ENCODE measurements at places on chromosomes 5 and 9.

GRCh38 chr5:4022056-4022670 lies 426.5 kb downstream of the IRX1 start:
- peaks cover 4% of the 10 kb centered on the region for H3K4me1 ChIP-seq
- no peak overlapping the region for H3K4me3 ChIP-seq
- no peaks in the 10 kb centered on the region for H3K27me3 ChIP-seq
- DNase-seq, result no peak

DNA sequence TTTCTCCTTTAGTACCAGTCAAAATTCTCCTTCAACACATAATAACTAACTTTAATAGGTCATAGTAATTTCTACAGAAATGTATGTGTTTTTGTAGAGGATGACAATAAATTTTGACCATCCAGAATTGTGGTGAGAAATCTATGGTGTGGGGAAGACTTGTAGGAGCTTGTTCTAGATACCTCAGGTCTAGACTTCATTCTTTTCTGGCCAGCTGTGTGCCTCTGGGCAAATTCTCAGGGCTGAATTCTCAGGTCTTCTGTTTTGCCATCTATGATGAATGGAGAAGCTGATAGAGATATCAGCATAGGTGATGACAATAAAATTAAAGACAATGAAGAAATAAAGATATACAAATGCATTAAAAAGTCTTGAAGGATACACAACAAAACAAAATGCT lies 298.6 kb upstream of the MEF2C start:
- H3K27me3 ChIP-seq, result no peaks in the 10 kb centered on the region
- H3K4me1 ChIP-seq, result no peaks in the 10 kb centered on the region
- H3K27ac ChIP-seq, result no peak overlapping the region
- no peak overlapping the region for H3K4me3 ChIP-seq

DNA sequence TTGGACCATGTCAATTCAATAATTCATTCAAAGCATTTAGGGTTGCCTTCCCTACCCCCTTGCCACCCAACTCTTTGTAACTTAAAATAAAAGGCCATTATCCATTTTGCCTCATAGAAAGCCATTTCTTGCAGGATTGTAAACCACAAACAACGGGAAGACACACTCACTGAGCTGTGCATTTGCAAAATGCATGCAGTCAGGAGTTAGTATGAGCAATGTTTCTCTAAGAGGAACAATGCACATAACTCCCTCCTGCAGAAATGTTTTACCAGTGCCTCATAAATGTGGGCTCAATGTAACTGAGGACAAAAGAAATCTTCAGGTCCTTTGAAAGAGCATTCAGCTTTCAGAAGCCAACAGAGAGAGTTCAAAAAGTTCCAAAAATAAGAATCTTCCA lies 98.5 kb upstream of the ABCA1 start:
- no peak overlapping the region for H3K4me3 ChIP-seq
- no peaks in the 10 kb centered on the region for H3K4me1 ChIP-seq
- H3K27ac ChIP-seq, result no peak overlapping the region
- no peaks in the 10 kb centered on the region for H3K27me3 ChIP-seq
- H3K36me3 ChIP-seq, result no peaks in the 10 kb centered on the region

DNA sequence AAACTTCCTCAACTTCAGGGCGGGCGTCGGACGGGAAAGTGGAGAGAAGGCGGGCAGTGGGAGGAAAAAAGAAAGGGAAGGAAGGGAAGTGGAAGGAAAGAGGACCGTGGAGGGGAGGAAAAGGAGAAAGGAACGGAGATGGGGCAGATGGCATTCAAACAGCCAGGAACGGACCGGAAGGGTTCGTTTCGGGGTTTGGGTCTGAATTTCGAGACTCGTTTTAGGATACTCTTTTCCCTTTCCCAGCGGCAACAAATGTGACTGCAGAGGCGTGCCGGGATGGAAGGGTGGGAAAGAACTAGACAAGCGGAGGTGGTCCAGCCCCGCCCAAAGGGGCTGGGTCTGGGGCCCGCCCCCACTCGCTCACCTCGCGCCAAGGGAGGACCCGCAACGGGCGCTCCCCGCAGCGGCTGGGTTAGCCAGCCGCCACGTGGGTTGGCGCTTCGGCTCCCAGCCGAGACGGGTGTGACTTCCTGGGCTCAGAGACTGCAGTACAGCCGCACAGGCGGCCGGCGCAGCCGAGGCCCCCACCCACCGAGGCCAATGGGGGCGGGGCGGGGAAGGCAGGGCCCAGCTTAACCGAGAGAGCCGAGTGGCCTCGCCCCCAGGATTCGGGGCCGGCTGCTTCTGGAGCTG lies 2.7 kb downstream of the VCAN start:
- H3K4me1 ChIP-seq, result peaks cover 15% of the 10 kb centered on the region
- peaks cover 65% of the 10 kb centered on the region for H3K27me3 ChIP-seq
- H3K4me3 ChIP-seq, result peak overlapping the region; percentile 86
- H3K27ac ChIP-seq, result peak overlapping the region; percentile 38
- DNase-seq, result no peak

GRCh38 chr5:150599917-150600511 lies 40.4 kb upstream of the SYNPO start:
- no peaks in the 10 kb centered on the region for H3K4me1 ChIP-seq
- no peaks in the 10 kb centered on the region for H3K36me3 ChIP-seq

DNA sequence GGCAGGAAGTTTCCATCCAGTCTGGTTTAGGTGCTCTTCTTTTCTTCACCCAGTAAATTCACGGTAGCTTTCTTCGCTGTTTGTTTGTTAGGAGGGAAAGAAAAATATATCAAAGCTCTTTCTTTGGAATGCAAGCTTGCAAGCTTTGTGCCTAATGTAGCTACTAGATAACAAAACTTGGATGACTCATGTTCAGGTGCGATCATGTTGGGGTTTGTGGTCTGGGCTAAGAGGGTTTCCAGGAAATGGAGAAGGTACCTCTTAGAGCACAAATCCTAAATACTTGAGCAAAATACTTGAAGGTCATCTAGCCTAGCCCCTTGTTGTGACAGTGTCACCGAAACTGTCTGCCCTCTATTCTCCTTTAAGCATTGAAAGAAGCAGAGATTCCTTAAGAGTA lies 17.7 kb downstream of the SRP19 start:
- DNase-seq, result peak; percentile 21
- no peaks in the 10 kb centered on the region for H3K27me3 ChIP-seq
- peak overlapping the region; percentile 12 for H3K4me3 ChIP-seq
- H3K27ac ChIP-seq, result peak overlapping the region; percentile 41
- peaks cover 46% of the 10 kb centered on the region for H3K36me3 ChIP-seq
- peaks cover 40% of the 10 kb centered on the region for H3K4me1 ChIP-seq

GRCh38 chr9:8778356-8778755 lies 978.8 kb upstream of the DMAC1 start:
- no peaks in the 10 kb centered on the region for H3K27me3 ChIP-seq
- H3K4me3 ChIP-seq, result no peak overlapping the region
- H3K36me3 ChIP-seq, result no peaks in the 10 kb centered on the region
- DNase-seq, result no peak
- no peaks in the 10 kb centered on the region for H3K4me1 ChIP-seq

GRCh38 chr9:5095795-5096194 lies 89.6 kb downstream of the INSL6 start:
- no peaks in the 10 kb centered on the region for H3K27me3 ChIP-seq
- H3K27ac ChIP-seq, result no peak overlapping the region
- peaks cover 1% of the 10 kb centered on the region for H3K4me1 ChIP-seq
- H3K4me3 ChIP-seq, result no peak overlapping the region

- no peaks in the 10 kb centered on the region for H3K36me3 ChIP-seq
- no peak for DNase-seq
- no peak overlapping the region for H3K27ac ChIP-seq
- no peaks in the 10 kb centered on the region for H3K4me1 ChIP-seq
- H3K4me3 ChIP-seq, result no peak overlapping the region
Observed at GRCh38 chr5:1220831-1221230, 4.3 kb upstream of the SLC6A18 start.

DNA sequence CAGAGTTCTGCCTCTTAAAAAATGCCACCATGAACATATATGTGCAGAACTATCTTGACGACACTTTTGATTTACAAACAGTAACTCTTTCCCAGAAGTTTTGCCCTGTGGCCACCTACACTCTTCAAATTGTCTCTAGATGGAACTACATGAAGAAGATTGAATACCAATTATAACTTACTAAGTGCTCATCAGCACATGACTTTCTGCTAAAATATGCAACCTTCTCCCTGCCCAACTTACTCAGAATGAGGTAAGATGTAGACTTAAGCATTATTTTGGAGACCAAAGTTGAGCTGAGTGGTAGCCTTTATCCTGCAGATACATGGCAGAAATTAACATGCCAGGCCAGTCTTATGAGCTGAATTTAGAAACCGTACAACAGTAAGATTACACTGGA lies 105.4 kb downstream of the SEMA5A start:
- peaks cover 2% of the 10 kb centered on the region for H3K4me1 ChIP-seq
- H3K4me3 ChIP-seq, result no peak overlapping the region
- no peak overlapping the region for H3K27ac ChIP-seq
- DNase-seq, result no peak

GRCh38 chr5:148060309-148060708 lies 3.5 kb upstream of the SPINK5 start:
- no peak for DNase-seq
- H3K4me1 ChIP-seq, result no peaks in the 10 kb centered on the region
- H3K27me3 ChIP-seq, result no peaks in the 10 kb centered on the region
- peaks cover 9% of the 10 kb centered on the region for H3K36me3 ChIP-seq
- no peak overlapping the region for H3K27ac ChIP-seq

DNA sequence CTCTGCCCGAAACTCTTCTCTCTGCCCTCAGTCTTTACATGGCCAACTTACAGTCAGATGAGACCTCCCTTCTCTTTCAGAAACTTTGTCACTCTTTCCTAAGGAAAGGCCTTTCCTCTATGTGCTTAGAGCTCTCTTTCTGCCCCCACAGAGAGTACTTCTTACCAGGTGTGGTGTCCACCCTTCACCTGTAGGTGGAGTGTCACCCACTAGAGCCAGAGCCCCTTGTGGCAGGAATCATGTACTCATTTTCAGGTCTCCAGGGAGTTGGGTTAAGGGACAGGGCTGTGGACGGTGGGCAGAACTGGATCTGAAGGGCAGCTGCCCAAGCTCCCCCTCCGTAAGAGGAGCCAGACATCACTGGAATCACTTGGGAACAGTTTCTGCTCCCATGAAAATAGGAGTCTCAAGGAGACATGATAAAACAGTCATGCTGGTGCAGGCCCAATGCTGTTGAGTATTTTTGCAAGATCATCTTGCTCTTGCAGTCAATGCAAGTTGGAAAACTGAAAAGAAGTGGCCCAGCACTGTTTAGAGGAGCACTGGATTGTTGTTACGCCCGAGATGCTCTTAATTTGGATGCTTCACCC lies 436.7 kb downstream of the ZSWIM6 start:
- no peak overlapping the region for H3K4me3 ChIP-seq
- H3K4me1 ChIP-seq, result no peaks in the 10 kb centered on the region
- DNase-seq, result no peak

- H3K36me3 ChIP-seq, result no peaks in the 10 kb centered on the region
- H3K4me1 ChIP-seq, result no peaks in the 10 kb centered on the region
- H3K4me3 ChIP-seq, result no peak overlapping the region
- no peak for DNase-seq
- H3K27me3 ChIP-seq, result no peaks in the 10 kb centered on the region
- H3K27ac ChIP-seq, result no peak overlapping the region
Observed at GRCh38 chr5:92652756-92653155, 928.3 kb downstream of the NR2F1-AS1 start.

DNA sequence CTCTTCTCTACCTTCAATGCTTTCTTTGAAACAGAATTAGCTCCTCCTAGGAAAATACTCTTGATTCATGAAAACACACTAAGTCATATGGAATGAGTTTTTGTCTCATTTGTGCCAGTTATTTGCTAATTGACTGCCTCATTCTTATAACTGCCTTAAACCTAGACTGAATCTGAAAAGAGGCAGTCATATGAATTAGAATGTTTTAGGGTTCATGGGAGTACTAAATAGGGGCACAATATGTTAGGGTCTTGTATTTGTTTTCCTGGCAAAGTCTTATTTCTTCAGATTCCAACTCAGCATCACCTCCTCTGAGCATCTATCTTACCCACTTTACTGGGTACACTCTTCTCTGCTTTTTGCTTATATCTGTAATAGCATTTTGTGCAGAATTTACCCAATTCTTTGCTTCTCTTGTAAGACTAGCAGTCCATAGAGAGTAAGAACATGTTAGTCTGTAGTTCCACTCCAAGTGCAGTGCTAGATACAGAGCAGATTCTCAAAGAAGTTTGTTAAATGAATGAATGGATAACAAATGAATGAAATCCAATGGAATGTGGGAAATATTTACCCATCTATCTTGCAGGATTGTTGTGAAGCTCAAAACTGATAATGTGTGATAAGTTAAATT lies 43.9 kb upstream of the ALDH1A1 start:
- no peaks in the 10 kb centered on the region for H3K36me3 ChIP-seq
- H3K4me3 ChIP-seq, result no peak overlapping the region
- H3K27ac ChIP-seq, result no peak overlapping the region
- no peaks in the 10 kb centered on the region for H3K27me3 ChIP-seq
- DNase-seq, result no peak

DNA sequence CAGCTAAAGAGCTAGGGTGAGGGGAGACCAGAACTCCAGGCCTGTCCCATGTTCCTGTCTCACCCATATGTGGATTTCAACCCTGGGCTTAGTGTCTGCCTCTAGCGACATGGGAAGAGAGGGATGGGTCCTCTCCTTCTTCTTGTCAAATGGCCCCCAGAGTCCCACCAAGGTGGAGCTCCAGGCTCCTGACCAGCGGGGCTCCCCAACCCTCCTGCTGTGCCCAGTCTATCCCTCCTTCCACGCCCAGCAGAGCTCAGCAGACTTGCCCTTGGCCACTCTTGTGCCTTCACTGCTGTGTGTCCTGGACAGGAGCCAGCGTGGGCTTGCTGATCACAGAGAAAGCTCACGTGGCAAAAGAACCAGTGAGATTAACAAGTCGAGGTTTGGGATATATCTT lies 123.0 kb upstream of the GABRP start:
- peaks cover 25% of the 10 kb centered on the region for H3K27me3 ChIP-seq
- H3K4me1 ChIP-seq, result no peaks in the 10 kb centered on the region

GRCh38 chr5:119063579-119064379 lies 7.1 kb upstream of the DMXL1 start:
- no peak overlapping the region for H3K4me3 ChIP-seq
- H3K4me1 ChIP-seq, result peaks cover 12% of the 10 kb centered on the region
- H3K27me3 ChIP-seq, result no peaks in the 10 kb centered on the region
- DNase-seq, result no peak
- H3K36me3 ChIP-seq, result no peaks in the 10 kb centered on the region

DNA sequence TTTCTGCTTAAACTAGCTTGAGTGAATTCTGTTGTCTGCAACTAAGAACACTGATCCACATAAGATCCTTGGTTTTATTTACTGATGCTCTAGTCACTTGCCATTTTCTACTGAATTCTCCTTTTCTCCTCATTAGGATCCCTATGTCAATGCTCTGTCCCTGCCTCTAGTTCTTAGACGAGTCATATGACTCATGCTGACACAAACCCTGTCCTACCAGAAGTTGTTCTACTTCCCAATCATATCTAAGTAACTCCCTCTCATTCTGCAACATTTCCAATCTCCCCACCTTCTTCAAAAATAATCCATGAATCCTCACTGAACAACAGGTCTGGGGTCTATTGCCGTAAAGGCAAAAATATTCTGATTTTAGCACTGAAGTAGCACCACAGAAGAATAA lies 47.1 kb upstream of the DMRT1 start:
- H3K4me1 ChIP-seq, result no peaks in the 10 kb centered on the region
- H3K36me3 ChIP-seq, result no peaks in the 10 kb centered on the region
- H3K27ac ChIP-seq, result no peak overlapping the region

All from naive thymus-derived CD8-positive, alpha-beta T cell (primary cell).